Epithelial cell of esophagus (primary cell): ENCODE measurements at places on chromosomes 11 and 22.
A peak's percentile ranks its signal among the peaks of the same experiment; 100 is the strongest.

- no peak for DNase-seq
Observed at GRCh38 chr11:76152741-76153570, 53.3 kb downstream of the WNT11 start.

DNA sequence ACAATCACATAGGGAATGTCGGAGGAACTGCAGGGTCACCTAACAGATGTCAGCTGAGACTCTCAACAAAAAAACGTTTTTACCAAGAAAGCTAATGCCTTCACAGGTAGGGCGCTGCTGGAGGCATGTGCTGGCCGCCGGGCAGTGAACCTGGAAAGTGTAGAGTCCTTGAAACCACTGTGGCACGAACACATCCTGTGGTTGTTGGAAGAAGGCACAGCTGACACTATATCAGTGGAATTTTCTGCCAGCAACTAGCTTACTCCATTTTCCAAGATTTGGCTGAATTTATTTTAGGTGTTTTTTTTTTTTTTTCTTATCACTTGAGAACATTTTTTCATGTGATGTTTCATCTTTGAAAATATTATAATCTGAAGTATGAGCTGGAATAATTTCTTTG lies 14.2 kb downstream of the TRMU start:
- no peak for DNase-seq

GRCh38 chr22:26377170-26377830 lies 51.8 kb upstream of the ASPHD2 start:
- DNase-seq = no peak

DNA sequence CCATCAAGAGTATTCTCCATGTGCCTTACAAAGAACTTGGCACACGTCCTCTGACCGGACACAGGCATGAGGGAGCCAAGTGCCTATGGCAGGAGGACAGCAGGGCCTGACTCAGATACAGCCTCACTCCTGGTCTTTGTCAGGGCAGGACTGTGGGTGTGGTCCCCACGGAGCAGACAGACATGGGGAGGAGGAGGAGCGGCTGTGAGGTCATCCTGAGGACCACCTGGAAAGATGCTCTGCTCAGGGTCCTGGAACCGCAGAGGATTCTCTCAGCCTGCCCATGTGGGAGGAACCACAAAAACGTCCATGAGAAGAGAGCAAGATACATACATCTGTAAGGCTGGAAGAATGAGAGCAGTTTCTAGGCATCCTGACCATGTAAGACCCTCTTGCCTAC lies 576.3 kb downstream of the BRD1 start:
- no peak for DNase-seq

GRCh38 chr22:23233752-23234408 lies 53.6 kb downstream of the BCR start:
- DNase-seq = no peak

GRCh38 chr11:119772641-119773415 lies 43.8 kb upstream of the NECTIN1 start:
- peak; percentile 14 for DNase-seq

DNA sequence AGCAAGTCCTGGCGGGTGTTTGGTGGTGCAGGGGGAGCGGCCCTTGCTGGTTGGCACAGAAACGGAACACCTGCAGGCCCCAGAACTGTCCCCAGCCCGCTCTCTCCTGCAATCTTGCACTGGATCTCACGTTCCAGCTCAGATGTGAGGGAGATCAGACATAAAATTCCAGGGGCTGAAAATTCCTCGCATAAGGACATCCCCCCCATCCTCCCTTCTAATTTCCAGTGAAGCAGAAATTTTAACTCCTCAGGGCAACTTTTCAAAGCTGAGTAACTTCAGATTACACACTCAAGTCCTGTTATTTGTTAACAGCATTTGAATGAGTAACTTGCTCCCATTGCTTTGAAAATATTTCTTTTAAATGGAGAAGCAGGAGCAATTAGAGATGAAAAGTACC lies 40.3 kb upstream of the RASSF10 start:
- DNase-seq = peak; percentile 50

- no peak for DNase-seq
Observed at GRCh38 chr22:47209547-47210023, 447.1 kb downstream of the TBC1D22A start.

DNA sequence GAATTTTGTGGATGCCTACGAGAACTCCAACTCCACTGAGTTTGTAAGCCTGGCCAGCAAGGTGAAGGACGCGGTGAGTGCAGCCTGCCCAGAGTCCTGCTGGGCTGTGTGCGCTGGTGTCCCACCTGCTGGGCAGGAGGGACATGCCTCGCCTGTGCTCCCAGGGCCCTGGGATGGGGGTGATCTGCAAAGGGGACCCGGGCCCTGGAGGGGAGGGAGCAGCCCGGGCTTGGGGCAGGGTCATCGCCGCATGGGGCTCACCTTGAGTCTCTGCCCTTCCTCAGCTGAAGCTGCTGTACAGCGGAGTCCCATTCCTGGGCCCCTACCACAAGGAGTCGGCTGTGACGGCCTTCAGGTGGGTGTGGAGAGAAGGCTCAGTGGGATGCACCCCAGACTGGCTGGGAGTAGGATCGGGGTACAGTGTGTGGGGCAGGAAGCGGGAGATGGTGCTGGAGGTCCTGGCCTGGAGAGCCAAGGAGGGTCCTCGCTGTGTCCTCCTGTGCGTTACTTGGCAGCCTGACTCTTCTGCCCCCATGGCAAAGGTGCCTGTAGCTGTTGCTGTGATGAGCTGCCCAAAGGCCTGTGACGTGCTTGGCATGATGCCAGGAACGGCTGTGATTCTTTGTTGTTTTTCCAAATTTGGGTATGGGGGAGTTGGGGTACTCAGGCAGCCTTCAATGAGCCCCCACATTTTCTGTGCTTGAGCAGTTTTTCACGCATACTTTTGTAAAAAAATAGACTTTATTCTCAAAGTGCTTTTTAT lies 29.2 kb downstream of the ST14 start:
- no peak for DNase-seq

- no peak for DNase-seq
Observed at GRCh38 chr22:17086788-17087497, 2.1 kb downstream of the IL17RA start.

DNA sequence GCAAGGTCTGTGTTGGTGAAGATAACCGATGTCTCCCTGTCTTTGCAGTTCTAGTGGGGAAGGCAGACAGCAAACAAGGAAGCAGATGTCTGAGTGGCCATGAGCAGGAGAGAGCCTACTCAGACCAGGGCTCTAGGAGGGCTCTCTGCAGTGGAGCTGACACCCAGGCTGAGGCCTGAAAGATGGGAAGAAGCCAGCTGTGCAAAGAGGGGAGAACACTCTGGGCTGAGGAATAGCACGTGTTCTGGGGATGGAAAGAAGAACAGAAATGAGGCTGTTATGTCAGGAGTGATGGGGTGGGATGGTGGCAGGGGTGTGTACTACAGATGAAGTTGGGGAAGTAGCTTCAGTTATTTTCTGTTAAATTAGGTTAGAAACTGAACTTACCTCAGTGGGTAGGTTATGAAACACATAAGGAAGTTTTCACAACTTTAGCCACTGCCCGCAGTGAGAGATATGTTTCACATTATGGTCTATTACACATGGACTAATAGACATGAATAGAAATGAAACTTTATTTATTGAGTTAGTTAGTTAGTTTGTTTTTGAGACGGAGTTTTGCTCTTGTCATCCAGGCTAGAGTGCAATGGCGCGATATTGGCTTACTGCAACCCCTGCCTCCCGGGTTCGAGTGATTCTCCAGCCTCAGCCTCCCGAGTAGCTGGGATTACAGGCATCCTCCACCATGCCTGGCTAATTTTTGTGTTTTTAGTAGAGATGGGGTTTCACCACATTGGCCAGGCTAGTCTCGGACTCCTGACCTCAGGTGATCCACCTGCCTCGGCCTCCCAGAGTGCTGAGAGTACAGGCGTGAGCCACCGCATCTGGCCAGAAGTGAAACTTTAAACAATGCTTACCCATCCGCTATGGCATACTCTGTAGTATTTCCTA lies 7.8 kb downstream of the DCPS start:
- DNase-seq = no peak

- no peak for DNase-seq
Observed at GRCh38 chr11:127733552-127733951, 733.0 kb upstream of the KIRREL3 start.

GRCh38 chr22:27107824-27108223 lies 450.4 kb downstream of the MIAT start:
- peak; percentile 97 for DNase-seq

- no peak for DNase-seq
Observed at GRCh38 chr11:126930091-126930841, 70.3 kb downstream of the KIRREL3 start.

DNA sequence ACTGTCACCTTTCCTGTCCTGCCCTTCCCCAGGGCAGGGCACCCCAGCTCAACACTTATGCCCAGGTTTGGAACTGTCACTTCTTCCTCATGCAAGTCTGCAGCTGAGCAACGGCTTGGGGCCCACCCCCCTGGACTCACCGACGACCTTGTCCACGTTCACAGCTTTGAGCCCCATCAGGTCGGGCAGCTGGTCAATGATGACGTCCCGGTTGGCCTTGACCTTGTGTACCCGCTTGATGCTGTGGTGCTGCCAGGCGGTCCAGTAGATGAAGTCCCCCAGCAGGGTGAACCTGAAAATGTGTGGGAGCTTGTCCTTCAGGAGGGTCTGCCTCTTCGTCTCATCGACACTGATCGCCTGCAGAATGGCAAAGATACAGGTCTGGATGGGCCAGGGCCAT lies 135.0 kb downstream of the CRYBB2 start:
- DNase-seq = no peak

DNA sequence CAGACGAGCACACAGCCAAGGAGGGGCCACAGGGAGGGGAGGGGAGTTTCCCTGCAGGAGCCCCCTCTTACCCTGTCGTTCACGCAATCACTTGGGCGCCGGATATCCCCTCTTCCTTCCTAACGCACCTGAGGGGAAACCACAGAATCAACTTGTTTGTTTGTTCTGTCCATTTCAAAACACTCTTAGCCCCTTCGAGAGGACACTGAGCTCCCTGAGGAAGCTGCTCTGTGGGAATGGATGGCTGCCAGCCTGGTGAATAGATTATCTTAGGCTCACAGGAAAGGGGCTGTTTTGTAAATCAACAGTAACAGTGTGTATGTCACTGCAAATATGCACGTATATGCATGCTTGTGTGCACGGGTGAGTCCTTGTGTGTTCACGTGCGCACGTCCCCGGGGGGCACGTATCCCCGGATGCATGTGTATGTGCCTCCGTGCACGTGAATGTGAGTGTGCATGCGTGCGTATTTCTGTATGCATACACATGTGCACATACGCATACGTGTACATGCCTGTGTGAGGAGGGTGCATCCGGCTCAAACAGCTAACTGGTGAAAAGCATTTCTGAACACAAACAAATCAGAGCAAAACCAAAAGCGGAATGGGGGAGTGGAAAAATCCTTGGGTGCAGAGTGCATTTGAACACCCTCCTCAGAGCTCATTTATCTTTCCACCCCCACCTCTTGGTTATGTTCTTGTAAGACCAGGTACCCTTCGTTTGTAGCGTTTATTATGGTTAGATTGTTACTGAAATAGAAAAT lies 7.2 kb downstream of the ARSA start:
- no peak for DNase-seq

DNA sequence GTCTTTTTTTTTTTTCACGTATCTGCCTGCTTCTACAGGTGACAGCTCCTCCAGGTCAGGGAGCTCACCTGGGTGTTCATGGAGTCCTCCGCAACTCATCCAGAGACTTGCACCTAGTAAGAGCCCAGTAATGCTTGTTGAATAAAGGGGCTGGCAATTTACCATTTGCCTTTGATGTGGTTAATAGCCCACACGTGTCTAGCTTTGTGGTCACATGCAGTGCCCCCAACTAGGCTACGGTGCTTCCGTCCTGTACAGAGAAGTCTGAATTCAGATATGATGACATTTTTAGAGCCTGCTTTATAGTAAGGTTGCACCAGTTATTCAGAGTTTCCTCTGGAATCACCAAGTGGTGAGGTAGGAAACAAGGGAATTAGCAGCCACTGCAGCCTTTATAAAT lies 199.4 kb upstream of the MTMR2 start:
- DNase-seq = no peak

DNA sequence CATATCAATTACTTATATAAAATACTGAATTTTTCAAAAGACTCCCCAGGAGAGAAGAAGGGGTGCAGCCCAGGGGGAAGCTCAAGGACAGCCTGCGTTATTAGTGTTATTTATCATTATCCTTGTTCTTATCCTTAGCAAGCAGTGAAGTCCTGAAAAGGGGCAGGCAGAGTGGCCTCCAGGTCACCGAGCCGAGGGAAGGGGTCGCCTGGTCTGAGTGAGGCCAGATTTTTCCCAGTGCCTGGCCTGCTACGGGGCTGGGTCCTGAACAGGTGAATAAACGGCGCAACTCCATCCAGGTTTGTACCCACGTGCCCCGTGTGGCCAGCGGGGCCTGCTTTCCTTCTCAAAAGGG lies 123.7 kb downstream of the BRD1 start:
- DNase-seq = no peak

GRCh38 chr11:72136684-72137262 lies 1.2 kb downstream of the FOLR3 start:
- DNase-seq = peak; percentile 66

DNA sequence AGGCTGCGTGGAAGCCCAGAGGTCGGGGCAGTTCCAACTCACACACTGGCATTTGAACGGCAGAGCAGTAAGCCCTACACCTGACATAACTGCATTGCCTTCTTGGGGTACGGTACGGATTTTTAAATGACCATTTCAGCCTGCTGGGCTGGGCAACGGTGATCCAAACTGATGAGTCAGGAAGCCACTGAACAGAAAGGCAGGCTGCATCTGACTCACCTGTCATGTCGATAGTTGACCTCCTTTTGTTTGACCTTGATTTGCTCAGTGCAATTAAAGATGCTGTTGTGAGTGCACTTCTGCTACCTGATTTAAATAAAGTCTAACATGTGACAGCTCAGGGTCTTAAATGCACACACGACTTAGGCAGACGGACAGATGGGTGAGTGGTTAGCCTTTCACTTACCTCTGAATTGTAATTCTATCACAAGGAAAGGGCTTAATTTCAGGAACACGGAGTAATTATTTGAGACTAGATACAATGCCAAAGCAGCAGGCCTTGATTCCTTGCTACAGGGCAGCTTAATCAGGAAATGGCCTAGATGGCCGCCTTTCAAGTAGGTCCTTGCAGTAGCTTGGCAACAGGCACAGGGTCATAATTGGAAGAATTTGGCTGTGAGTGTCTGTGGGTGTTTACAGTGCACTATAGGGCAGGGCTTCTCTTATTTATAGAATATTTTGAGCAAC lies 52.2 kb downstream of the BMAL1 start:
- DNase-seq = peak; percentile 75

- no peak for DNase-seq
Observed at GRCh38 chr11:75146711-75147110, 4.2 kb upstream of the SLCO2B1 start.

GRCh38 chr11:11391796-11392463 lies 38.9 kb upstream of the CSNK2A3 start:
- DNase-seq = peak; percentile 86

DNA sequence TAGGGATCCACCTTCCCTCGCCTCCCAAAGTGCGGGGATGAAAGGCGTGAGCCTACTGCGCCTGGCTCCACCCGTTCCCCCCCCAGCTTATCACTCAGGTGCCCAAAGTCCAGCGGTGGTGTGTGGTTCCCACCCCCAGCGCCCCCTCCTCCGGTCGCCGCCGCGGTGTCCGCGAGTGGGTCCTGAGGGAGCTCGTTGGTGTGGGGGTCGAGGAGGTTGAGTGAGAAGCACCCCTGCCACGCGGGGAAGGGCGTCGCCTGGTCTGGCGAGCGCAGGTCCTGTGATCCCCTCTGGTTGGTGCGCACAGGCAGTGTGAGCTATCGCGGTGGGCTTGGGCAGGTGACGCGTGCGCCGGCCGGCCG lies 3900.6 kb upstream of the OR11H1 start:
- no peak for DNase-seq

- no peak for DNase-seq
Observed at GRCh38 chr11:93477684-93478234, 65.4 kb downstream of the SMCO4 start.
